H7 (cell line): ENCODE measurements at places on chromosomes 3 and 15. TPM values are rescaled to one million over a fixed set of nuclear protein-coding genes. Genes with fewer than 3 reads are reported as not detected.

The PLAAT1 gene
- 3.7 and 4.5 TPM in 2 replicates for total RNA-seq

GRCh38 chr15:85515212-85515611, 134.8 kb downstream of the AKAP13 start:
- no peak for DNase-seq

DNA sequence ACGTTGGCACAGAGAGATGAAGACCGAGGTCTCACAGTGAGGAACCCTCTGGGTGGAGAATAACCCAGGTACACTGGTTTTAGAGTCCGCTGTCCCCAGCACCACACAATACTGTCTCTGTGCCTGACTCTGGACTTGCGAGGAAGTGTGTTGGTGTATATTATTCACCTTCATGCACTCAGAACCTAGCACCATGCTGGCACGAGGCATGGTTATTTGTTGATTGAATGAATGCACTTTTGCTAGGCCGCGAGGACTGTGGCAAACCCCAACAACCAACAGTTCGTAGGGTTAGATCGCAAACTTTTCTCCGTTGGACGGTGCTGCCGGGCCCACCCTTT, 484 bp upstream of the C3orf52 start:
- no peak for DNase-seq

The PIK3CA gene
- total RNA-seq: 10.7 and 13.3 TPM in 2 replicates

The B3GNT5 gene
- total RNA-seq: 3.0 and 3.7 TPM in 2 replicates

The CRYGS gene
- 0.81 and 1.8 TPM in 2 replicates for total RNA-seq

The FSIP1 gene
- 0.15 and 0.52 TPM in 2 replicates for total RNA-seq

- DNase-seq: no peak
Observed at GRCh38 chr15:73009066-73010056, 42.9 kb upstream of the NEO1 start.

GRCh38 chr15:49855917-49856637, 235.2 kb downstream of the DTWD1 start:
- no peak for DNase-seq

The GOLGA8N gene
- total RNA-seq: 0.80 and 0.81 TPM in 2 replicates

GRCh38 chr3:151687076-151687475, 46.7 kb upstream of the AADACL2 start:
- DNase-seq: no peak

- DNase-seq: no peak
Observed at GRCh38 chr3:132564070-132564465, 33.0 kb upstream of the ACKR4 start.

DNA sequence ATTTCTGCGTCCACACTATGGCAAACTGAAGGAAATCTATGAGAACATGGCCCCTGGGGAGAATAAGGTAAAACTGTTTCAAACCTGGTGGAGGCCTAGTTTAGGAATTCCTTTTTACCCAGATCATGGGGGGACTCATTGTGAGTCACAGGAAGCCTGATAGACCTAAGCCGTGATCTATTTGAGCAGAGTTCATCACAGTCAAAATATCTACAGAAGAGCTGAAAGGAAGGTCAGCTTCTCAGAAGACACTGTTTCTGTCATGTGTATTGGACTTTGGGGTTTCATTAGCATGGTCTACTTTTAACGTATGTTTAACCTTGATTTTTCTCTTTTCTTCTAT, 1.3 kb downstream of the PSMD2 start:
- DNase-seq: no peak

GRCh38 chr3:3801494-3801841, 2.2 kb downstream of the LRRN1 start:
- peak; percentile 65 for DNase-seq

The PEX11A gene
- 1.3 and 1.6 TPM in 2 replicates for total RNA-seq

DNA sequence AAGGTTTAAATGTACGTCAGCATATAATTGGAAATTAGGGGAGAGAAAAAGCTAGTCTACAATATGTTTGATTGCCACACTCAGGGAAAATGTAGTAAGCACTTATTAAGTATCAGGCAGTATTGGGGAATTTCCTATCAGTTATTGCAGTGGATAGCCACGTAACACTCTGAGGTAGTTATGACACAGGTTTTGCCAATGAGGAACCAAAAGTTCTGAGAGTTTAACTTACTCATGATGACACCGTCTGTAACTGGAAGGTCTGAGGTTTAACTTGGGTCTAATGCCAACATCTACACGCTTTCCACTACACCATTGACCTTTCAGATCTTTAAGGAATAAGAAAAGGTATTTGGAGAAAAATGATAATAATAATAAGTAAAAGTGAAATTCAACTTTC, 89.5 kb downstream of the ZMAT3 start:
- no peak for DNase-seq

The GUCA1C gene
- not detected in 2 replicates for total RNA-seq

The CGNL1 gene
- 10.6 and 17.0 TPM in 2 replicates for total RNA-seq

GRCh38 chr15:62357431-62357830, 192.3 kb upstream of the C2CD4B start:
- no peak for DNase-seq

- DNase-seq: no peak
Observed at GRCh38 chr3:141262308-141262705, 30.7 kb downstream of the PXYLP1 start.

DNA sequence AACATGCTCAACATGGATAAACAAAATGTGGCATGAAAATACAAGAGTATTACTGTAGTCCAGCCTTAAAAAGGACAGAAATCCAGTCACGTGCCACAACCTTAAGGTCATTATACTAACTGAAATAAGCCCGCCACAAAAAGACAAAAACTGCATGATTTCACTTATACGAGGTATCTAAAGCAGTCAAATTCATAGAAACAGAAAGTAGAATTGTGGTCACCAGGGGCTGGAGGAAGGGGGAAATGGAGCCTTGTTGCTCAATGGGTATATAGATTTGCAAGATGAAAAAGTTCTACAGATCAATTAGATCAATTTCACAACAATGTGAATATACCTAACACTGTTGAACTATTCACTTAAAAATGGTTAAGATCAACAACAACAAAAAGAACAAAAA, 7.4 kb downstream of the GLB1 start:
- no peak for DNase-seq

GRCh38 chr15:84919106-84919667, 34.7 kb downstream of the SLC28A1 start:
- DNase-seq: no peak

The SKOR1 gene
- 0.11 TPM in 1 of 2 replicates, not detected in the other for total RNA-seq

GRCh38 chr3:5343459-5343858, 156.0 kb downstream of the EDEM1 start:
- DNase-seq: no peak

The UBE2E2 gene
- 56.8 and 78.5 TPM in 2 replicates for total RNA-seq

- DNase-seq: no peak
Observed at GRCh38 chr3:16234281-16234680, 30.5 kb downstream of the DPH3 start.
